NCI-H748 treated with DMSO at 0.1 percent for 48 hours (cell line): ENCODE measurements at places on chromosomes 16 and 17.

GRCh38 chr17:51860954-51861561 lies 297.5 kb downstream of the CA10 start:
- peak; percentile 38 for DNase-seq

DNA sequence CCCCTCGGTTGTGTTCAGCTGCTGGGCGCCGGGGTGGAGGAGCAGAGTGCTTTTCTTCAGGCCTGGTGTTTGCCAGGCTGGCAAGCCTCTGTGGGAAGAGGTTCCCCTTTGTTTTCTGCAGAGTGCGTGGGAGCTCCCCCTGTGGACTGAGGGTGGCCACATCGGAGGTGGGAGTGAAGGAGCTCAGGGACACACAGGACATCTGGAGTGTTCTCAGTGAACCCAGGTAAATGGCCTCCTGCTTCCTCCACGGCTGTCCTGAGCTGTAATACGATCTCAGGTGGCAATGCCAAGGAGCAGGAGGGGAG lies 39.2 kb upstream of the IRF8 start:
- no peak for DNase-seq

DNA sequence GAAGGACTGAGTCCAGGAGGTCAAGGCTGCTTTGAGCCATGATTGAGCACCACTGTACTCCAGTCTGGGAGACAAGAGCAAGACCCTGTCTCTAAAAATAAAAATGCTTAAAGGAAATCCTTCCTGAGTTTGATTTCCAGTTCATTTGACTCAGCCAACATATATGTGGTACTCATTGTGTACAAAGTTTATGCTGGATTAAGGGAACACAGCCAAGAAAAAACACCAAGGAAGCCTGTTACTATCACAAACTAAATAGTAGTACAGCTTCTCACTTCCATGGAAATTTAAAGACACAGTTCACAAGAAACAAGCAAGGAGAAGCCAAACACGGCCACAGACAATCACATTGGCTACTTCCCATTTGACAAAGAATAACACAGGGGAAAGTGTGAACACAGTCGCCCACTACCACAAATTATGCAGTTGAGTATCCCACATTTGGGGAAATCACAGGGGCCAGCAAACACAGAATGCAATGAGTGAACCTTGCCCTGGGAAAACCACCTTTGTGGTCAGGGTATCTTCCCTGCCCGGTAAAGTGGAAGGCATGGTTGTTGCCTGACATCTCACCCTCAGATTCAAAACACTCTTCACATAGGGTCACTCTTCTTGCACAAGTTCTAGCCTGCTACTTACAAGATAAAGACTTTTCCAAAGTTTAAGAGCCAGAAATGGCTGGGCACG lies 14.5 kb downstream of the TEX14 start:
- DNase-seq = no peak

DNA sequence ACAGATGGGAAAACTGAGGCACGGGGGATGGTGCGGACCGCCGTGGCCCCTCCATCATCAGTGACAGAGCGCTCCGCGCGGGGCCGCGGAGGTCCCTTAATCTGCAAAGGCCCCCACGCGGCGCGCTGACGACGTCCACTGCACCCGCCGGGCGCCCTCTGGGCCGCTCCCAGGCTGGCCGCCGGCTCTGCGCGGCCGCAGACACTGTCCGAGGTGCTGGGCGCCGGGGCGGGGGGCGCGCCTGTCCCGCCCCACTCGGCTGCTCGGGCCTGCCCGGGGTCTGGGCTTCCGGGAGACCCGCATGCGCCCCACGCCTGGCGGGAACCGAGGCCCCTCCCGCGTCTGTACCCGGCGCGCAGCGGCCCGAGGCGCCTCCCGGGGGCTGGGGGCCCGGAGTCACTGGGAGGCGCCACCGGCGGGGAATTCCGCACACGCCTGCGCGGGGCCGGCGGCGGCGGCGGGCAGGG lies 550 bp upstream of the RNF213 start:
- peak; percentile 2 for DNase-seq

GRCh38 chr16:790086-790485 lies 1.7 kb downstream of the CHTF18 start:
- no peak for DNase-seq

GRCh38 chr17:19370493-19370960 lies 7.8 kb upstream of the MAPK7 start:
- no peak for DNase-seq

GRCh38 chr17:42133461-42134041 lies 10.9 kb downstream of the HSPB9 start:
- DNase-seq = no peak

GRCh38 chr17:62614142-62614541 lies 13.3 kb upstream of the MRC2 start:
- no peak for DNase-seq

DNA sequence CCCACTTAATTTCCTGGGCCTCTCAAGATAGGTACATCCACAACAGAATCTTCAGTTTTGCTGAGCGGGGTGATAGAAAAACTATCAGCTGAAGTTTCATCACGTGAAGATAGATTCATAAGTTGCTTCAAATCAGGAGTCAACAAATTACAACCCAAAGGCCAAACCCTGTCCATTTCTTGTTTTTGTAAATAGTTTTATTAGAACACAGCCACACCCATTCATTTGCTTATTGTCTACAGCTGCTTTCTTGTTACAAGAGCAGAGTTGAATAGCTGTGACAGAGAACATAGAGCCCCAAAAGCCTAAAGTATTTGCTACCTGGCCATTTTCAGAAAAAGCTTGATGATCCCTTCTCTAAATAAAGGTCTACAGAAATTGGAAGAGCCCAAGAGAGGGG lies 300.1 kb upstream of the CDH5 start:
- no peak for DNase-seq

DNA sequence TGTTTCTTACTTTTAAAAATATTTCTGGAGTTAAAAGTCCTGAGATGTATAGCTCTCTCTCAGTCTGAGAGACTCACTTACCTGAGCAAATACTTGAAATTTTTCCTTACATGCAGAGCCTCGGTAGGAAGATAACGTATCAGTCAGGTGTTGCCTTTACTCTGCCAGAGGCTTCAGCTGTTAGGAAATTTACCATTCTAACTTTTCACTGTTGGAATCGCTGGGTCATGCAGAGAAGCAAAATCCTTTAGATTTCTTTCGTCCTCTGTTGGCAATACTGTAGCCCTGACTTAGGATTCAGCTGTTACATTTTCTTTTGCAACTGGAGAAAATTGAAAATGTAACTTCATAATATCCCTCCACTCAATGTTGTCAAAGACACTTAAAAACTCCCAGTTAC lies 20.0 kb upstream of the KCNJ16 start:
- no peak for DNase-seq

GRCh38 chr17:83143817-83144231 lies 64.4 kb downstream of the METRNL start:
- DNase-seq = no peak

- no peak for DNase-seq
Measured at GRCh38 chr16:62424206-62424605, 388.0 kb upstream of the CDH8 start.

- peak; percentile 30 for DNase-seq
Measured at GRCh38 chr16:57502048-57502775, 15.9 kb upstream of the DOK4 start.

DNA sequence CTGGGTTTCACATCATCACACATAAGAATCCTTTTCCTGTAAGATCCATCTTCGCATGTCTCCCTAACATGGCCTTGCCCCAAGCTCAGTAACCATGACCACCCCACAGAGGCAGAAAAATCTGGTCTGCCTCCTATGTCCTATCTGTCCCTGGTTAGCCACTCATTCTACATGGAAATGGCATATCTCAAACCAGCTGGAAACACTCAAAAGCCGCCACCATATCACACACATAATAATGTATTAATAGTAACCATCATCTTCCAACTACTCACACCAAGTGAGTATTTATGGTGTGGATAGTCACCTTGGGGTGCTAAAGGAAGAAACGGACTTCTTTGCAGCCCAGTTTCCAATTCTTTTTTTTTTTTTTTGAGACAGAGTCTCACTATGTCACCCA lies 11.4 kb downstream of the FAM117A start:
- no peak for DNase-seq

- no peak for DNase-seq
Measured at GRCh38 chr17:44338702-44339101, 6.4 kb upstream of the GRN start.

- DNase-seq = no peak
Measured at GRCh38 chr16:2773188-2773968, 3.7 kb downstream of the ELOB start.

GRCh38 chr17:45970659-45971058 lies 28.4 kb upstream of the STH start:
- DNase-seq = no peak

GRCh38 chr16:17002565-17002964 lies 468.2 kb downstream of the XYLT1 start:
- no peak for DNase-seq

DNA sequence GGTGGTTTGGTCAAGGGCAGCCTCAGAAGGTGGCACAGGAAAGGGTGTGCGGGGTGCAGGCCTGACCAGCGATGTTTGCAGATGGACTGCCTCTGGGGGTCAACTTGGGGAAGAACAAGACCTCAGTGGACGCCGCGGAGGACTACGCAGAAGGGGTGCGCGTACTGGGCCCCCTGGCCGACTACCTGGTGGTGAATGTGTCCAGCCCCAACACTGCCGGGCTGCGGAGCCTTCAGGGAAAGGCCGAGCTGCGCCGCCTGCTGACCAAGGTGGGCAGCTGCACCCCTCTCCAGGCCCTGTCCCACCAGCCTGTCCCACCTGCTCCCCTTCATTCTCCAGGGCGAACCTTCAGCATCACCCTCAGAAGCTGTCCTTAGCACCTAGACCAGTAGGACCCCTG lies 12.5 kb downstream of the DHODH start:
- no peak for DNase-seq
